ENCODE measurements at places on chromosomes 2 and 18.

DNA sequence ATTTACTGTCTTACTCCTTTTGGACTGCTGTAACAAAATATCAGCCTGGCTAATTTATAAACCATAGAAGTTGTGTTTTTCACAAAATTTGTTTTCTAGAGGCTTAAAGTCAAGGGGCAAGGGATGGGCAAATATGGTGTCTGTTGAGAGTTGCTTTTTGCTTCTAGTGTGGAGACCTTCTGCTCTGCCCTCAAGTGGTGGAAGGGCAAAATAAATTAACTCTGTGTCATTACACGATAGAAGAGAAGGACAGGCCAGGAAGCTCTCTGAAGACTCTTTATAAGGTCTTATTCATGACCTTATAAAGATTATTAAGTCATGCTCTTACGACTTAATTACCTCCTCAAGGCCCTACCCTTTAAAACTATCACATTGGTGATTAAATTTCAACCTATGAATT lies 181.2 kb upstream of the LRATD1 start:
- DNase-seq, result peak; percentile 4

- DNase-seq, result no peak
Observed at GRCh38 chr2:102140377-102140776, 2.2 kb upstream of the IL1R1 start.

DNA sequence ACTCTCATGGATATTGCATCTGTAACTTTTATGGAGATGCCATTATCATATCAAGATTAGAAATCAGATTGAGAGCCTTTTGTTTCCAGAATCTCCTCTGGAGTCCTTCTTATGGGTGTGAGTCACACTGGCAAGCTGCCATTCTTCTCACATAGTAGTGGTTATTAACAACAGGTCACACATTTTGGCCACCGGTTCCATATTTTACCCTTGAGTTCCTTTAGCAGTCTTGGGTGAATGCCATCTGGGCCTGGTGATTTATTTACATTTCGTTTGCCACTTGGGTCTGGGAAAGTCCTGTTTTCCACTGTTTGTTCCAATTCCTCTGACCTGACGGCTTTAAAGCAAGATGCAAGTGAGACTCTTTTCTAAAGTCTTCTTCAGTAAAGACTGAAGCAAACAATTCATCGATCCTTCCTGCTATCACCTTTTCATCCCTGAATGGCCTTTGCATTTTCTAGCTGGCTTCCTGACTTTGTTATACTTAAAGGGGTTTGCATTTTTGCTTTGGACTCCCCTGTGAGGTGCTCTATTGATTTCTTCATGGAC lies 80.5 kb upstream of the CAVIN2 start:
- peak; percentile 60 for DNase-seq

- DNase-seq, result peak; percentile 27
Observed at GRCh38 chr2:54680397-54681041, 42.9 kb upstream of the EML6 start.

DNA sequence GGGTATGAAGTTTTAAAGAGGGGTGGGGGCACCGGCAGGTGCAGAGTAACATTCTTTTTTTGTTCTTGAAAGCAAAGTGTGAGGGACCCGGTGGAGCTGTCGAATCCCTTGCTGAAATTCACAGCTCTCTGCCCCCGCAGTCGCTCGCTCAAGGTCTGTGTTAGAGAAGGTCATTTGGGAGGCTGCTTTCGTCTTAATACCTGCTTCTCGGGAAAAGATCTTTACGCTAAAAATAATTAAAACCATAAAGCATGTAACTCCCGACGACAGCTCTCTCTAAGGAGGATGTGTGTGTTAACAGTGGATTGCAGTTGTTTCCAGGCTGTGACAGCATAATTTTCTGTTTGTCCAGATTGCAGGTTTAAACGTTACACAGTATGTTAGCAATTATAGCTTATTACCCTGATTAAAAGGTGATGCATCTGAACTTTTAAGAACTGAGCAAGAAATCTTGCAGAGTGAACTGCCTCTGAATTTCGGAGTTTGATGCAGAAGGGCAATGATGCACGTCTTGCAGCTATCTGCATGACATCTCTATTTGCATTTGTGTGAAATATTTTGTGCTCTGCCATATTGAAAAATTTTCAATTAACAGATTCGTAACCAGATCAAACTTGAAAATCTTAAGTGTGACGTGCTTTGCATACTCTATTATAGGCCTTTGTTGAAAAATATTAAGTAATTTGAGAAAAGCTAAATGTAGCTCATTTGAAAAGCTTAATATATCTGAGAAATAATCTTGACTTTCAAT lies 954 bp downstream of the RAPGEF4 start:
- no peak for DNase-seq

- peak; percentile 77 for DNase-seq
Observed at GRCh38 chr2:236180831-236181453, 12.8 kb upstream of the GBX2 start.

DNA sequence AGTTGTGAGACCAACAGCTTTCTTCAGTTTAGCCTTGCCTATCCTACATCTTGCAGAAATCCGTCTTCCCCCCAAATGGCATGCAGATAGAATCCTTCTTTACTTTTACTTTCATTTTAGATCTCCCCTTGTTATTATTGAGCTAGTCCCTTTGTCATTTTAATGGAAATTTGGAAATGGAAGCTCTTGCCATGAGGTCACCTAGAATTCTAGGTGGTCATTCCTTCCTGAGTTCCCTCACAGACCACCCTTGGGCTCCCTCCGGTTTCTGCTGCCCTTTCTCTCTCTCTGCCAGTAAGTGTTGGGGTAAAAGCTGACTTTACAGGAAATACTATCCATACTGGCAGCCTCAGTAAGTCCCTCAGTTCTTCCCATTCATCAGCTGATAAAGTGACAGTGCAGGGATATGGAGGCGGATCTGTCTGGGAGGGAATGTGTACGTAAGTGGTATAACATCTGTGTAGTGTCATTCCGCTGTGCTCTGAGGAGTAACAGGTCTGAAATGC lies 30.2 kb downstream of the ARHGAP25 start:
- no peak for DNase-seq

DNA sequence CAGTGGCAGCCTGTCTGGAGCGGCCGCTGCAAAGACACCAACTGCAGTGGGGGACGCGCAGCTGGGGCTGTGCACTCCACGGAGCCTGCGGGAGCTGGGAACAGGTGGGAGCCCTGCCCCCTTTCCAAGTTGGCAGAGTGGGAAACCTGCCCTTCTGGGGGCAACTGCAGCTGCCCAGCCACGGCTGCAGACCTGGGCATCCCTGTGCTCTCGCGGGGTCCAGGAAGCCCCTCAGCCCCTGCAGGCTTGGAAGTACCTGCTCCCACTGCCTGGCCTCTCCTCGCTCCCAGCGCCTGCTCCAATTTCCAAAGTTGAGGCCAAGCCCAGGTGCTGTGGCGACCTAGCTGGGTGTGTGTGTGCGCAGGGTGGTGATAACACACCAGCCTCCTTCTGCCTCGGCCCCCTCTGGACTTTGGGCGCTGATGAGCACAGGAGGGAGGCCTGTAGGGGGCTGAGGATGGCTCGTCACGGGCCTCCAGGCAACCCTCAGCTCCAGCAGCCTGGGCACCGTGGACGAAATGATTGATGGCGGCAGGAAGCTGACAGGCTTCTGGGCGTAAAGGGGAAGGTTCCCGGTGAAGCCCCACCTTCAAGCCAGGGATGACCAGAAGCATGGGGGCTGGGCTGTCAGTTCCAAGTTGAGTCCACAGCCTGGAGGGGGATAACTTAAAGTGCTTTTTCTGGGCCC lies 76.9 kb downstream of the PTPN4 start:
- no peak for DNase-seq

GRCh38 chr2:19256121-19256601 lies 102.3 kb downstream of the OSR1 start:
- DNase-seq, result no peak

DNA sequence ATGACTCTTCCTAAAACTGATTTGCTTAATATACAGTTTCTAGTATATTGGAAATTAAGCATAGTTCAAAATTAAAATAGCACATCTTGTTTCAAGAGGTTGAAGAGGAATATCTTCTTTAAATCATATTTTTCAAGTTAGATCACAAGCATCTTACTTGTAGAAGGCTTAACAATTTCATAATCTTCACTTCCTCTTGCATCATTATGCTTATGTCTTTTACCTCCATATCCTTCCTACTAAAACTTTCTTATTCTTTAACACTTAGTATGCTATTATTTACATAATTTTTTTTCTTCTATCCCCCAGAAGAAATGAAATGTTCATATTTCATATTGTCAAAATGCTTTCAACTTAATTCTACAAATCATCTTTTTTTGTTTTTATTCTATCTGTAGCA lies 1354.9 kb upstream of the TMEFF2 start:
- no peak for DNase-seq

GRCh38 chr18:37306432-37306831 lies 259.2 kb downstream of the CELF4 start:
- no peak for DNase-seq

GRCh38 chr2:10297959-10298531 lies 4.7 kb upstream of the HPCAL1 start:
- DNase-seq, result peak; percentile 44

GRCh38 chr2:133760376-133760775 lies 192.1 kb upstream of the NCKAP5 start:
- DNase-seq, result no peak

DNA sequence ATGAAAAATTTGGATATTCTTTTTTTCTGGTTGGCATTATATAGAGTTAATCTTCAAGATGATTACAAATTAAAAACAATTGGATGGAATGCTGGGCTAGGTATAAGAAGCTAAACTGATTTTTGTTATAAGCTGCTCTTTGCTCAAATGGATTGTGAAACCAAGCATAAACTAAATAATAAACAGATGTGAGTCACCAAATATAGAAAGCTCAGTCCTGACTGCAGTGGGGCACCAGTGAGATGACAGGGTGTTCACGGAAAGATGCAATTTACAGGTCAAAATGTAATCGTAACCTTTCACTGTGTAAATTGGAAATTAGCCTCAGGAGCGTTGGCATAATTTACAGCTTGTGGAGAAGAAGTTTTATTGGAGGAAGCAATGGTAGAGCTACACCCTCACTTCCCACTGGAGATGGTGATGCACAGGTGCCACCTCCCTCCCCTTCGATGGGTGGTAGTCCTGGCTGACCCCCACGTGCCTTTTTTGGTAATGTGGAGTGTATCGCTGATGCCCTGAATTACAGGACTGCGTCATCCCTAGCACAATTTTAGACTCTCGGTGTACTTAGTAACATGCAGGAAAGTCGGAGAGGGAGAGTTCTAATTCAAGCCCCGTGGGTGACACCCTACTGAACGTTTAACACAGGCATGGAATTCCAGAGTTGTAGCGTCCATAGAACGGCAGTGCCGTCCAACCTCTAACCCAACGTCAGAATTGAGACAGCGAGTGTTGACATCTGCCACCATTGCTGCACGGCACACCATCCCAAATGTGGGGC lies 73.9 kb upstream of the NFATC1 start:
- no peak for DNase-seq
